Adrenal gland (tissue), 19 donors: ENCODE measurements at places on chromosomes 4 and X. TPM values are rescaled to one million over a fixed set of nuclear protein-coding genes. Genes with fewer than 3 reads are reported as not detected.

ESX1 gene
- not detected for total RNA-seq

NLGN3 gene
- total RNA-seq: 10.3 TPM

TCEAL5 gene
- 0.40 TPM for total RNA-seq

HMX1 gene
- not detected for total RNA-seq

FANCB gene
- total RNA-seq: 0.64 TPM

ETDB gene
- total RNA-seq: not detected

UGT2A1 gene
- 0.11 TPM for total RNA-seq

ADGRL3 gene
- 10.8 TPM for total RNA-seq

ATP2B3 gene
- 1.1 TPM for total RNA-seq
